ENCODE measurements at places on chromosomes 7 and 10. TPM values are rescaled to one million over a fixed set of nuclear protein-coding genes. Genes with fewer than 3 reads are reported as not detected.

Gene LRRC18
- total RNA-seq, result not detected

- H3K4me3 ChIP-seq, result peak overlapping the region; percentile 32
- no peak overlapping the region for H3K27ac ChIP-seq
- H3K36me3 ChIP-seq, result no peaks in the 10 kb centered on the region
- no peak for DNase-seq
- H3K4me1 ChIP-seq, result peaks cover 21% of the 10 kb centered on the region
These were observed 57.1 kb upstream of the RHOBTB1 start for GRCh38 chr10:61000769-61001730.

DNA sequence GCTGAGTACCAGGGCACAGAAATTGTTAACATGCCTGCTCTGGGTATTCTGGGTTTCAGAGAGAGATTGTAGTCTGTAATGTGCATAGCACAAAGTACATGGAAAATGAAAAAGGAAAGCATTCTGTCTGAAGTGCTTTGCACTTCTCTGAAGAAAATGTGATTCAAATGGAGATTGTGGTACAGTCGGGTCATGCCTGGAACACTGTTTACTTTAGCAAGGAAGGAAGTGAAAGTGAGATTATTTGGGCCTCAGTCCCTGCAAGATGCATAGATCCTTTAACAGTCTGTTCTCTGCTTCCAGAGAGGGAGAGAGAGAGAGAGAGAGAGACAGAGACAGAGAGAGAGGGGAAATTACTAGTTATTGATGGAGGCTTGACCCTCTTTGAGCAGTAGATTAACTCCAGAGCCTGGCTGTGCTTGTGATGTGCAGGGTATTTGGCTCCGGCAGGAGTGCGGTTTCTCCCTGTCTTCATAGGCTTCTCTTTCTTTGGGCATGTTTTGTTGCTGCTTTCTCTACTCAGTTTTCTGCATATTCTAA is 5.4 kb downstream of the VWC2 start:
- H3K4me1 ChIP-seq, result peaks cover 14% of the 10 kb centered on the region
- no peak for DNase-seq
- no peaks in the 10 kb centered on the region for H3K27me3 ChIP-seq
- H3K4me3 ChIP-seq, result no peak overlapping the region
- H3K36me3 ChIP-seq, result no peaks in the 10 kb centered on the region

- no peak for DNase-seq
- H3K36me3 ChIP-seq, result peaks cover 5% of the 10 kb centered on the region
- no peaks in the 10 kb centered on the region for H3K4me1 ChIP-seq
These were observed 32.5 kb downstream of the TRUB1 start for GRCh38 chr10:114970515-114970914.

DNA sequence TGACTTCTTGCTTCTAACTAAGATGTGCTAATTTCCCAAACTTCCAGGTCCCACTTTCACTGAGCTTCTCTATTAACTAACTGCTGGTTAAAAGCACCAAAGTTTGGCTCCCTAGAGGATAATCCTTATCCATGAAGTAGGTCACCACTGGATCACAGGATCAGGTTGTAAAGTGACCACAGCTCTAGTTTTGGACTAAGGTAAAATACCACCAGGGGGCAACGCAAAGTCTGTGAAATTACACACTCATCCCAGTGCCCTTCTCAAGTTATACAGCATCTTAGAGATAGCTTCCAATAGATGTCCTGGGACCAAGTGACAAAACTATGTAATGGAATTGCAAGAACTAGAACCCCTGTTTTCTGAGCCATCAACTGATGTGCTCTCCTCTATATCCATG is 116.4 kb upstream of the ASAH2 start:
- H3K27me3 ChIP-seq, result no peaks in the 10 kb centered on the region
- peaks cover 6% of the 10 kb centered on the region for H3K36me3 ChIP-seq
- no peak overlapping the region for H3K27ac ChIP-seq
- peaks cover 9% of the 10 kb centered on the region for H3K4me1 ChIP-seq
- no peak for DNase-seq

GRCh38 chr7:90067171-90067570 is 87.1 kb upstream of the STEAP1 start:
- no peak overlapping the region for H3K4me3 ChIP-seq
- no peak for DNase-seq
- H3K27me3 ChIP-seq, result no peaks in the 10 kb centered on the region
- no peaks in the 10 kb centered on the region for H3K4me1 ChIP-seq
- no peak overlapping the region for H3K27ac ChIP-seq
- no peaks in the 10 kb centered on the region for H3K36me3 ChIP-seq

- no peaks in the 10 kb centered on the region for H3K4me1 ChIP-seq
- no peak overlapping the region for H3K4me3 ChIP-seq
- DNase-seq, result no peak
- no peaks in the 10 kb centered on the region for H3K36me3 ChIP-seq
- H3K27me3 ChIP-seq, result peaks cover 12% of the 10 kb centered on the region
These were observed 4.4 kb downstream of the PON3 start for GRCh38 chr7:95391761-95392160.

Gene ADCY1
- total RNA-seq, result 1.9 TPM

DNA sequence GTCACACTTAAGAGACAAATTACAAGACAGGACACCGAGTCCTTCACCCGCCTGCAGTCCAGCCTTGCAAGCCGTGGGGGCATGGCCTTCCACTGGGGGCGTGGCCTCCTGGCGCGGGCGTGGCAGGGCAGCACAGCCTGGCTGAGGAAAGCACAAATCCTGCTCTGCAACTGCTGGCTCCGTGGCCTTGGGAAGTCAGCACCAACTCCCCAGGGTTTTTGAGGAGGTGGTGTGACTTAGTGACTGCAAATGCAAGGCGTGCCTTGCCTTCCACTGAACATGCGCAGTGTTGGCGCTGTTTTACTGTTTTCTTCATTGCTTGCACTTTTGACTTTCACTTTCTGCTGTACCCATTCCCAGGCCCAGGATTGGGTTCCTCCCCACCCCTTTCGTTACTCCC is 12.9 kb upstream of the BMS1 start:
- H3K27me3 ChIP-seq, result no peaks in the 10 kb centered on the region
- no peak overlapping the region for H3K4me3 ChIP-seq
- DNase-seq, result no peak
- H3K27ac ChIP-seq, result no peak overlapping the region
- no peaks in the 10 kb centered on the region for H3K36me3 ChIP-seq
